ENCODE measurements at places on chromosomes 6 and 20.

- no peak for DNase-seq
These were observed 618 bp downstream of the RTN4IP1 start for GRCh38 chr6:106628658-106629102.

DNA sequence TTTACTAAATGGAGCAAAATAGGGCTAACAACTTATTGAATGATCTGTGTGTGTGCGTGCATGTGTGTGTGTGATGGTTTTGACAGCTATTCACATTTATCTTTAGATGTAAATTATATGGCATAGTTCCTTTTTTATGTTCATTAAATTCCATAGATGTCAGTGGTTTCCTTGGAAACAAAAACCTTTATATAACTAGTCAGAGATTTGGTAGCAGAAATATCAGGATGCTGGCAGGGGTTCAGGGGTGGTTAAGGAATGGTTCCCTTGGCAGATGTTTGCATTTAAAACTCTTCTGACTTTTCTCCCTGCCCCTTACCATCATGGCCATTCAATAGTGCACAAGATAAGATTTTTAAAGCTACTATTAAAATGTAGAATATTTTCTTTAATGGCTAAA lies 256.6 kb downstream of the PLCB1 start:
- no peak for DNase-seq

DNA sequence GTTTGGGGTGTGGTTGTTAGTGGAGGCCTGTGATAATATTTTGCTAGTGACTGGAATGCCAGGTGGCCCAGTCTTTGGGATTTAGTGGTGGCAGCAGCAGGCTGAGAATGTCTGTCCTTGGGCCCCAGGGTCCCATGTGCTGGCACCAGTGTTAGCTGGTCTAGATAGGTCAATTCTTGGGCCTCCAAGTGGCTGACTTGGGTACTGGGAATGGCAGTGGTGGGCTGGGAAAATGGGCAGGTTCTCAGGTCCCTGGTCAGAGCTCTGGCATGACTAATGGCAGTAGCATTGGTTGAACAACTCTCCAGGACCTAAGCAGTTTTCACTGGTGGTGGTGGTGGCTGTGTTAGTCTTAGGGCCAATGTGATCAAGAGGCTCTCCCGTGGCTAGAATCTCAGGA lies 50.3 kb downstream of the OLIG3 start:
- no peak for DNase-seq

DNA sequence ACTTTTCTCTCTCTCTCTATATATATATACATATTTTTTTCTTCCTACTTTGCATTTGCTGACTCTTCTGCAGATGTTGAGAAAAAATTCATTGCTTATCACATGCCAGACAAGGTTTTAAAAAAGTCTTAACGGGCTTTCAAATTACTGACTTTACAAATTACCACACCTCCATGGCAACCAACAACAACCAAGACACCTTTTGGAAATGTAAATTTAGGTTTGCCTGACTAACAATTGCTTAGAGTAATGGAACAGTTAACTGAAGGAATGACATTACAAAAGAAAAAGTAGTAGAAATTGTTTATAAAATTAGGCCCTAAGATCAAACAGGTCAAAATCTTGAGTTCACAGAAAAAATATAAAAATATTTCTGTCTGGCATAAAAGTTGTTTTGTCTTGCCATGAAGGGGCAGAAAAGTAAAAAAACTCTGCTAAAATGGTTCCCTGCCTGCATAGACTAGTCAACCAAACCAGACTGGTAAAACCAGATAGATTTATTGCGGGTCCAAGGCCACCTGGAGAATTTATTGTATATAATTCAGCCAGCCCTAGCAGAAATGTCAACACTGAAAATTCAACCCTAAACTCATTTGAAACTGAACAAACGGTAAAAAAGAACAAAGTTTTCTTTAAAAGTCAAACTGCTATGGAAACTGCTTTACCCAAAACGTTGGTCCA lies 92.8 kb upstream of the FRMD1 start:
- DNase-seq = no peak

Data from NCI-H524 treated with DMSO at 0.1 percent for 48 hours (cell line).